ENCODE measurements at places on chromosomes 6 and 20.

GRCh38 chr6:15997586-15998388 is 131.1 kb upstream of the MYLIP start:
- DNase-seq: peak; percentile 31

DNA sequence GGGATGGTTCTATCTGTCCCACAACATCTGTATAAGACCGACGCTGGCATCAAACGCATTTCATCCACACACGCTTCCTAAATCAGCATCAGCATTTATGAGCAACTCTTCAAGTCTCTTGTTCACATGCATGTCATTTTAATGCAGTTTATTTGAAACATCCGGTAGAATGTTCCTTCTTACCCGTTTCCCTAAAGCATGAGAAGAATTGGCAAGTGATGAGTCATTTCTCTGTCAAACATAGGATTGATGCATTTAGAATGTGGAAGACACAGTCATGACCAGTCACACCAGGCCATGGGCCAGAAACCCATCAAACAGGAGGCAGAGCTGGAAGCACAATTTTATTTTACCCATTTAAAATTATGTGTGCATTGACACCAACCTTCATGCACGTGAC is 122.8 kb downstream of the UST start:
- no peak for DNase-seq

- no peak for DNase-seq
These were observed 116.8 kb downstream of the RNASET2 start for GRCh38 chr6:166839569-166839968.

- DNase-seq: no peak
These were observed 254.0 kb upstream of the GJE1 start for GRCh38 chr6:141878686-141879085.

DNA sequence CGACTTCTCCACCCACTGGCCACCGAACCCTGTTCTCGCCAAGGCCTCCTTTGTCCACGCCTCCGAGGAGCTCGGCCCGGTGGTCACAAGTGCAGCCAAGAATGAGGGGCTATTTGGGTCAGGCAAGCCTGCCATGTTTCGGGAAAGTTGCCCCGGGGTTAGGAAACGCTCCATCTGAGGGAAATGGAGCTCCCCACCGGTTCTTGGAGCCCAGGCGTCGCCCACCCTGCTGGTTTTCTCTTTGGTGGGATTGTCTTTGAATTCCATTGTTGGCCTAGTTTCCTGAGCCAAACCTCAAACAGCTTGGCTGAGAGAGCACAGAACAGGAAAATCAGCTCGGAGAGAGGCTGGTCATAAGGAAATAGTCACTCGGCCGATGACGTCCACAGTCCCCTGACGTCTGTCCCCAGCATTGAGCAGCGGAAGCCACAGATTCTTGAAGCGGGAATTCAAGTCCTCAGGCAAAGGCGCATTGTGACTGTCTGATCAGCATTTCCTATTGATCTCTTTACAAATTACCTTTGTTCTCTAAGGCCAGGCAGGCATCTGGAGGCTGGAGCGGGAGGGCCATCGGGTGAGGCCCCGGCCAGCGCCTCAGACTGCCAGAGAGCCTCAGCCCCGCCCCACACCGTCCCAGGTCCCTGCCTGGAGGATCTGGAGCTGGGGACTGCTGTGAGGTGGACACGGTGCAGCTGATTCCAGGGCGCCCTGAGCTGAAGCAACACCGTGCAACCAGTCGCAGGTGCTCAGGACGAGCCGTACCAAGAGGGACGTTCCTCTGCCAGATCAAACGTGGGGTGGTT is 138.6 kb downstream of the DLL1 start:
- DNase-seq: no peak

- DNase-seq: no peak
These were observed 28.6 kb downstream of the XPO5 start for GRCh38 chr6:43547222-43547621.

DNA sequence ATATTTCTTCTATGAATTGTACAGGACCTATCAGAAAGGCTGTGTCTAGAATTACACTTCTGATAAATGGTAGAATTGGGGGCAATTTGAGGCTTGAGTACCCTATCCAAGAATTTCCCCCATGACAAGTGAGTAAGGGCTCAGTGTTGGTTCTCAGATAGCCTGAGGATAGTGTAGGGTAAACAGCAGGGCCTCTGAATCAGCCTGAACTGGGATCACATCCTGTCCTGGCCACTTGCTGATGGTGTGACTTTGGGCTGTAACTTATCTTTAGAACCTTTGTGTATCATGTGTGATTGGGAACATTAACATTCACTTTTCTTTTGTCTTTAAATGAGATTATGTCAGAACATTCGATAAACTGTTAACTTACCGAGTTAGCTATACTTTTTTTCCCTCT is 151.0 kb downstream of the CLIC5 start:
- no peak for DNase-seq

DNA sequence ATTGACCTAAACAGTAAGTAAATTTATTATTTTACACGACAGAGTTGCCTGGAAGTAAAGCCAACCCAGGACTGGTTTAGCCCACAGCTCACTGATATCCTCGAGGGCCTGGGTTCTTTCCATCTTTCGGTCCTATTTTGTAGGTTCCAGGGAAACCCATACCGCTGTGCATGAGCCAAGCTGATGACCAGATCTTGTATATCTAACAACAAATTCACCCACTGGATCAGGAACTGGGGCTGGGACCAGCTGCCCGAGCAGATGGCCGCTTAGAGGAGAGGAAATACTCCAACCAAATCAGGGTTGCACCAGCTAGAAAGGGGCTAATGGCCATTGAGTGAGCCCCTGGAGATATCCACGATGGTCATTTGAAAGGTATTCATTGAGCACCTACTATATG is 139.2 kb downstream of the BACH2 start:
- no peak for DNase-seq

- DNase-seq: no peak
These were observed 226.1 kb downstream of the QKI start for GRCh38 chr6:163640641-163641040.

DNA sequence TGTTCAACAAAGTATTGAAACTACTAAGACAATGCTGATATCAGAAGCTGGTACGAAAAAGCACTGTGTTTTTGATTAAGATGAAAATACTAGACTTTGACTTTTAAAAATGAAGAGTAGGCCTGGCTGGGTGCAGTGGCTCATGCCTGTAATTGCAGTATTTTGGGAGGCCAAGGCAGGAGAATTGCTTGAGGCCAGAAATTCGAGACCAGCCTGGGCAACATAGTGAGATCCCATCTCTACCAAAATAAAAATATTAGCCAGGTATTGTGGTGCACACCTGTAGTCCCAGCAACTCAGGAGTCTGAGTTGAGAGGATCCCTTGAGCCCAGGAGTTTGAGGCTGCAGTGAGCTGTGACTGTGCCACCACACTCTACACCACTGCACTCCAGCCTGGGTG is 43.4 kb downstream of the TIAM2 start:
- no peak for DNase-seq

DNA sequence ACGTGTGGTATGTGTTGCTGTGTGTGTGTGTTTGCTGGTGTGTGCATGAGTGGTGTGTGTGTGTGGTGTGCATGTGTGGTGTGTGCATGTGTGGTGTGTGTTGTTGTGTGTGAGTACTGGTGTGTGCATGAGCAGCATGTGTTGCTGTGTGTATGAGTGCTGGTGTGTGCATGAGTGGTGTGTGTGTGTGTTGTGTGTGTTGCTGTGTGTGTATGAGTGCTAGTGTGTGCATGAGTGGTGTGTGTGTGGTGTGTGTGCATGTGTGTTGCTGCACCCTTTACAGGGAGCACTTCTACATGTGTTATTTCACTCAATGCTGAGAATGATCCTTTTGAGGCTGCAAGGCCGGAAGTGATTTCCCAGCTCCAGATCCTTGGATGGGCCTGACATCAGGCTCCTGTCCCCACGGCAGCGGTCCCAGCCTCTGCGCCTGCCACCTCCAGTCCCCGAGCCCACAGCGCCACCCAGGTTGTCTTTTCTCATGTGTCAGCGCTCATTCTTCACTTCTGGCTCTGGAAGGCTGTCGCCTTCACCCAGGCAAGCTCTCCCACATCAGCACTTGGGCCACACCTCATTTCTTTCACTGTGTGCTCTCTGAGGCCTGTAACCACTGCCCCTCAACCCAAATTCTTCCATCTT is 2.6 kb downstream of the NPEPL1 start:
- DNase-seq: no peak

DNA sequence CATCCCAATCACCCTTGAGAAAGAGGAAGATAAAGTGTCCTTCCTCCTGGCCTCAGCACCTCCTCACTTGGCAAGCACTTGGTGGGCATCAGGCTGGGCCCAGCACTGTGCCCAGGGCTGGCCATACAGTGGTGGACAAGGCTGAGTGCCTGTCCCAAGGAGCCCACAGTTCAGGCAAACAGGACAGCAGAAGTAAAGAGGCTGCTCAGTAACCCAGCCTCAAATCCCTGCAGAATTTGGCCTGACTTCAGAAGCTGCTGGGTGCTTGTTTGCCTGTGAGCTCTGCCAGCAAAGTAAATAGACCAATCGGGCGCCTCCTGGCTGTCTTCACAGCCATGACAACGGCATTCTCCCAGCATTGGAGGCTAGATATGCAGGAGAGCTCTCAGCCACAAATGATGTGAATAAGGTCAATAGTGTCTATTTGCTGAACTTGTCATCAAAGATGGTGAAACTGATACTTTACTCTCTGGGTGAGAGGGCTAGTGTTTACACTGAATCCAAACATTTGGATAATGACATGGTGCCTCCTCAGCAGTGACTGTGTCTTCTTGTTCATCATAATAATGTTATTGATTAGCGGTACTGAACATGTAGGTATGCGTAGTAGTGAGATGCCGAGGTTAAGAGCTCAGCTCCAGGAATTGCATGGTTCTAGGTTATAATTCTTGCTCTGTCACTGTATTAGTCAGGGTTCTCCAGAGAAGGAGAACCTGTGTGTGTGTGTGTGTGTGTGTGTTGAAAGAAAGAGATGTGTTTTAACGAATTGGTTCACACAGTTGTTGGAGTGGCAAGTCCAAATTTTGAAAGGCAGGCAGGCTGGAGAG is 36.9 kb upstream of the FANCE start:
- DNase-seq: no peak

DNA sequence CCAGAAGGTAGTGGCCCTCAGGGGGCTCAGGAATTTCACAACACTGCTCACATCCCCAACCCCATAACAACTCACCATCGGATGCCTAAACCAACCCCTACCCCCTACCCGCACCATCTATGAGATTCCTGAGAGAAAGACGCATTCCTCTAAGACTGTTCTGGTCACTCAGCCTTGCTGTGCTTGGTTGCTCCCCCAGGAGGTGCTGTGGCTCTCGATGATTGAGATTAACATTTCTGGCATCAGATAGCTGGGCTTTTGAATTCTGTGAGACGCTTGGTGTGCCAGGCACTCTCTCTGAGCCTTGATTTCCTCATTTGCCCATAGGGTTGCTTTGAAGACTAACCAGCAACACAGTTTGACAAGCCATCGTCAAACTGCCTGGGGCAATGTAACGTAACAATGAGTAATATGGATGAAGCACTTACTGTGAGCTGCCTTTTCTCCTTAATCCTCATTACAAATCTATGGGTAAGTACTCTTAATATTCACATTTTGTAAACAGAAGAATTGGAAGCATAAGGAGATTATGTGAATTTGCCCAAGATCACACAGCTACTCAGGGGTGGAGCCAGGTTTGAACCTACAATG is 978 bp downstream of the WFDC6 start:
- DNase-seq: no peak

GRCh38 chr6:104728448-104728847 is 131.3 kb downstream of the HACE1 start:
- no peak for DNase-seq

- DNase-seq: no peak
These were observed 59.0 kb upstream of the EEF1A1 start for GRCh38 chr6:73579851-73580246.

DNA sequence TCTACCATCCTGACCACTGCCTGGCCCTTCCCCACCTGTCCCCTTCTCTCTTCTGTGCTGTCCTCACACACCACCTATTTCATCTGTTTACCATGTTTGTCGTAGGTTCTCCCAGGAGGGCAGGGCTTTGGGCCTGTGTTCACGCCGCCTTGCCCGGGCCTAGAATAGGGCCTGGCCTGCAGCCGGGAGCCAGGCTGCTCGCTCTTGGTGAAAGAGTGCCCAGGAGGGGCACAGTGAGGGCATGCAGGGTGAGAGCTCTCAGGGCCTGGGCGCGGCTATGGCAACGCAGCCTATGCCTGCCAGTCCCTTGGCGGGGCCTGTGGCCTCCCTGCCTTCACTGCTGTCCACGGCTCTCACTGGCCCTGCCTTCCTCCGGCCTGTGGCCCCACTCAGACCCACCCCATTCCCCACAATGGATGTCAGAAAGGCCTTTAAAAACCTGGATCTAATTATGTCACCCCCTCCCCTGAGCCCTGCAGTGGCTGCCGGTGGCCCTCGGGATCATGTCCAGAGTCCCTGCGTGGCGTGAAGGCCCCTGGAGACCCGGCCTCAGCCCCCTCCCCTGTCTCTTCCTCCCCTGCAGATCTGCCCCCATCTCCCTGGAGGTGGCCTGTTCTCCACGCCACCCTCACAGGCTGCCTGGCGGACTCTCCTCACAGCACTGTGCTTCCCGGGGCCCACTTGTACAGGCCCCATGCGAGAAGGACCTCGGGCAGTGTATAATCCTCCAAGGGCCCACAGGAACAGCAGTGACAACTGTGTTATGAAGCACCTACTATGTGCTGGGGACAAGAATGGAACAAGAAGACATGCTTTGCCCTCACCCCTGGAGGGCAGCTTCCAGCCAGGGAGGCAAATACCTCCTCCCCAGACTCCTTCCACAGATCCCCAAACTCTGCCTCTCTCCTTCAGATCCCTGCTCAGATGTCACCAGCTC is 22.9 kb upstream of the NOL4L start:
- no peak for DNase-seq

DNA sequence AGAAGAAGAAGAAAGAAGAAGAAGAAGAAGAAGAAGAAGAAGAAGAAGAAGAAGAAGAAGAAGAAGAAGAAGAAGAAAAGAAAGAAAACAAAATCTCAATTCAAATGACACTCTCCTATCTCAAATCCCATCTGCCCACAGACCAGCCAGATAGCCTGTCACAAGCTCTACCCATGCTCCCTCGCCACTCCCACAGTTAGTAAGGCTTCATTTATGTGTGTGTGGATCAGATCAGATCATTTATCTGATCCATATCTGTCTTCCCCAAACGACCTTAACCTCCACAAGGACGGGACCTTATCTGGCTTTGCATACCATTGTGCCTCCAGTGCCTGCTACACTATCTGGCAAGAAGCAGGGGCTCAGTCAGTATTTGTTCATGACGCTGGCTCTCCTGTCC is 81.9 kb upstream of the RREB1 start:
- no peak for DNase-seq

- DNase-seq: no peak
These were observed 11.4 kb downstream of the FOXS1 start for GRCh38 chr20:31833931-31834521.

DNA sequence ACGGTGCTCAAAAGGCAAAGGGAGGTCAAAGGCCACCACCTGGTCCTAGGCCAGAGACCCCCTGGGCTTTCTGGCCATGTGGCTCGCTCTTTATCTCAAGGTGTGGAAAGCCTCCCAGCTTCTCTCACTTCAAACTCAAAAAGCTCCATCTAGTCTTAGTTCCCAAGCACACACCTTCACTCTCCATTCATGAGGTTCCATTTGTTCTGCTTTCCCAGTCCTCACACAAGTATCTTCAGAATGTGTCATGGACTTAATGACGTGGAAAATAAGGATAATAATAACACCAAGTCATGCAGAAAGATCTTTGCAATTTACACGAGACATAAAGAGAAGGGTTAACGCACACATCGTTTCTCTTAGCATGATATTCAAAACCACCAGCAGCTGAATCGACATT is 219.3 kb downstream of the GMDS start:
- no peak for DNase-seq

- no peak for DNase-seq
These were observed 49.9 kb downstream of the VEGFA start for GRCh38 chr6:43819958-43820357.

Measured in SK-N-DZ (cell line).